ENCODE measurements at places on chromosomes 16 and 17. TPM values are rescaled to one million over a fixed set of nuclear protein-coding genes. Genes with fewer than 3 reads are reported as not detected.

- no peak for DNase-seq
Measured at GRCh38 chr17:35214631-35215273, 20.6 kb upstream of the SLC35G3 start.

DNA sequence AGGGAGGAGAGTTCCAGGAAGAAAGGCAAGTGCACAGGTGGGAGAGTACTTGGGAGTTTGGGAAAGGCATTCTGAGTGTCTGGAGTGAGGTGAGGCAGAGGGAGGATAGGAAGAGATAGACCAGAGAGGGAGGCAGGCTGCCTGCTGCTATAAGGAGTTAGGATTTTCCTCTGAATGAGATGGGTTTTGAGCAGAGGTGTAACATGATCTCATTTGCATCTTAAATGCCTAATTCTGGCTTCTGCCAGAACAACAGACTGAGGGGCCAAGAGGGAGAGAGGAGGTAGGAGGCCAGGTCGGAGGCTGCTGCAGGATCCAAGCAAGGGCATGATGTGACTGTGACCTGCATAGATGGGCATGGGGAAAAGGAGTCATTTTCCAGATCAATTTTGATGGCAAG, 31.5 kb upstream of the IRX6 start:
- DNase-seq = no peak

- no peak for DNase-seq
Measured at GRCh38 chr16:31376705-31377104, 16.4 kb upstream of the ITGAD start.

The SCIMP gene
- 1.00 TPM for total RNA-seq

DNA sequence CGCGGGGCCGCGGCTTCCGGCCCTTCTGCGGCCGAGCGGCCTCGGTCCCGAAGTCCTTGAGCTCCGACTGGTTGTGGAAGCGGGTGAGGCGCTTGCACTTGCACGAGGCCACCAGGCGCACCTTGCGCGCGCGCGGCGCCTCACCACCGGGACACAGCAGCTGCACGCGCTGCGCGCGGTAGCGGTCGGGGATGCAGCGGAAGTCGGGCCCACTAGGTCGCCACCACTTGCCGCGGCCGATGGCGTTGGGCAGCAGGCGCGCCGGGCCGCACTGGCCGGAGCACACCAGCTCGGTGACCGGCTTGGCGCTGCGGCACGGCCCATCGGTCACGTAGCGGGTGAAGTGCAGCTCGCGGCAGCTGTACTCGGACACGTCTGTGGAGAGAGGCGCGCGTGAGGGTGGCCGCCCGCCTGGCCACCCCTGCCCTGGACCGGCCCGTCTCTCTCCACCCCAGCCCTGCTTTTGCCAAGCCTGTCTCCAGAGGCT, 3.2 kb downstream of the SOST start:
- DNase-seq = no peak

DNA sequence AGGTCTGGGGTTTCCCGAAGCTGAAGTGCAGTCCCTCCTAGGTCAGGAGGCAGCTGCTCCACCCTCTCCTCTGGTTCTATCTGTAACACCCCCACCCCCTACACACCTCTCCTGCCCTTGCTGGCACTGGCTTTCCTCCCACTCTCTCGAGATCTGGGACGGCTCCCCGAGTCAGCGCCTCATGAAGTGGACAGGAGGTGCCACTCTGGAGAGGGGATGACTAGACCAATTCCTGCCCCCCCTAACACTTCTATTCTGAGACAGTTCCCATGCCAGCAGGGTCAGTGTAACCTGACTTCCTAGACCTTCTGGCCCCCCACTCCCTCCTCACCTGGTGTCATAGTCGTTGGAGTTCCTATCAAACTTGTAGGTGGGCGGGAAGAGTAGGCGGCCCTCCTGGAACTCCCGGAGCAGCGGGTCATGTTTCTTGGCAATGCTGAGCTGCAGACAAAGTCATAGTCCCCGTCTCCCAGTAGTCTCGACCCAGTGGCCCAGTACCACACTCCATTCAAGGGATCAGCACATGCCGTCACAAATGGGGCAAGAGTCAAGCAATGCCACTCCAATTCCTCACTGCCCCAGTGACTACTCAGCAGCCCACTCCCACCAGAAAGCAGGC, 9.7 kb downstream of the INPP5K start:
- peak; percentile 65 for DNase-seq

The HSD17B2 gene
- not detected for total RNA-seq

DNA sequence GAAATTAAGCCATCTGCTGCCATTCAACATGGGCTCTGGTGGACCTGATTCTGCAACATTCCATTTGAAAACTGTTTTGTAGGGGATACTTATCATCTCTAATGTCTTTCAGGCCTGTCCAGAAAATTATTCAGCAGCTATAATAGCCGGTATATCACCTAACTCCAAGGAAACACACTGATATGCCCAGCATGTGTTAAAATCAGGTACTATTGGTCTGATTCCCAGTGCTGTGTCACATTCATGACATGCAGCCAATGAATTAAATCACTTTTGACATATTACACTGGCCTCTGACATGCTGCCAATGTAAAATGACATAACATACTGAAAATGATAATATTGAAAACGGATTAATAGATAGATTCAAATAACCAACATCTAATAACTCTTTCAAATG, 60.5 kb upstream of the IRX5 start:
- DNase-seq = no peak

GRCh38 chr16:17339764-17340541, 130.8 kb downstream of the XYLT1 start:
- no peak for DNase-seq

GRCh38 chr16:89315791-89316581, 98.5 kb downstream of the ZNF778 start:
- DNase-seq = peak; percentile 66

The EPX gene
- total RNA-seq = not detected

The TRAPPC1 gene
- 110 TPM for total RNA-seq

The NOTUM gene
- total RNA-seq = 0.56 TPM

The P4HB gene
- total RNA-seq = 309 TPM

- no peak for DNase-seq
Measured at GRCh38 chr17:53924530-53925455, 102.1 kb downstream of the KIF2B start.

The PRSS21 gene
- not detected for total RNA-seq

DNA sequence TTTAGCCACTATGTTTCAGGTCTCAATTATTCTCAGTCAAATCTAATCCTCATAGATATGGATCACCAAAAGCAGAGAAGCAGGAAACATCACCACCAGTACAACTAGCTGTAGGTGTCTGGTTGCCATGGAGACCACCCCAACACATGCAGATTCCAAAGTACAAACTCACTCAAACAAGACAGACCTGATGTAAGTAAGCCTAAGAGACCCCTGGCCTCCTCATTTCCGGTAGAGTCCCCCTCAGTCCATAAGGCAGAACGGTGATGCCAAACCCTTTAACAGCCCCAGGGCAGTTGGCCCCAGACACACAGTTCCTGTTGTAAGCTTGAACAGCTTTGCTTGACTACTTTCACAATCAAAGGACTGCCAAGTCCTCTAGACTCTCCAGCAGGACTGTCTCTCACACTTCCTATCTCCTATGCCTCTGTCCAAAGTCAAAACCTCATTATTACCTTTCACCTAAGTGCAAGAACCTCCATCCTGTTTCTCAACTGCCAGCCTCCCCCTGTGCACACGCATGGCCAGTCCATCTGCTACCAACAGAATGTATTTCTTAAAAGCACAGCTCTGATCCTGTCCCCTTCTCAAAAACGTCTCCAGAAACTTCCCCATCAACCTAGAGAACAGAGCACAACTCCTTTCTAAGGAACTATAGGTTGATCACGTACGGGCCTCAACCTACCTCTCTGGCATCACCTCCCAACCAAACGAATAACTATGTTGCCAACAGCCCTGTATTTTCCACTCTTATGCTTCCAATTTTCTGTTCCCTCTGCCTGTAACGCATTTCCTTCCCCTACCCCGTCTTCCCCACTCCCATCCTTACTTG, 23.9 kb downstream of the SLC39A11 start:
- DNase-seq = no peak

DNA sequence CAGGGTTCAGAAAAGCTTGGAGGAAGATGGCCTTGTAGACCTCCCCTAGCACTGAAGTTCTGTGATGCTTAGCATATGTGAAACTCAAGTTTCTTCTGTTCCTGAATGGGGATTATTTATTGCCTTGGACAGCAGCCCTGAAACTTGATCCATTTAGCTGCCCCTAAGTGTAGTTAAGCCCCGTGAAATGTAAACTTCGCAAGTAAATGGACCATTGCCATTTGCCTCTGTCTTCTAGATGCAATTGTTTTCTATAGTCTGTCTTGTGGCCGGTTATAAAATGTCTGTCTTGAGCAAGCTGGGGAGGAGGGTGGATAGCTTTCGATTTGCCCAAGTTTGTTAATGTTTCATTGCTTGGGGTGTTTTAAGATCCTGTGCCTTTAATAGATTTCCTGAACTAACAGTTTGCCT, 261.8 kb downstream of the CDH13 start:
- no peak for DNase-seq

DNA sequence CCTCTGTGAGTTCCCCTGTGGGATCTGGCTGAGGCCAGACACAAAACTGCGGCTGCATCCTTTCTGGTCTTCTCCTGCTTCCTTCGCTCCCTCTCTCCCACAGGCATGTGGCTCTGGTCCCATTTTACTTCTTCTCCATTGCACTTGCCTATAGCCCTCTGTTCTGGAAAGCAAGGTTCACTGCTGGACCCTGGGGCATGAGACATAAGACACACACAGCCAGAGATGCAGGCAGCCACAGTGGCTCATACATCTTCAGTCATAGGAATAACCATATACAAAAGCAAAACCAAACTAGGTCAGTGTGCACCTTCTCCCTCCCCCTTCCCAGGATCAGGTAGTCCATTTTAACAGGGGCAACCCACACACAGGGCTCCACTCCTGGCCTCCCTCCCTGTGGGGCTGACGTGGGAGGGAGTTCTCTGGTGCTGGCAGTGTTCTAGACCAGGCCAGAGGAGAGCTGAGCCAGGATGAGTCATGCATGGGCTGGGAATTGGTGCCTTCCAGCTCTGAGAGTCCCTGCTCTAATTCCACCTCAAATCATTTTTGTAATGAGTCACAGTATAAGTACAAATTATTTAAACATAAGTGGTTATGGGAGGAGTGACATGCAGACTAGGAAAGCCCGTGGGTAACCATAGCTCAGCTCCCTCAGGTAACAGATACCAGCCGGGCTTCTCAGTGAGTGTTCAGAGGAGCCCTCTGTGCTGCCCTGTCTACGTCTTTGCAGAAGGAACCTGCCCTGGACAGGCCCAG, 58.0 kb downstream of the ASIC2 start:
- peak; percentile 66 for DNase-seq

The TAC4 gene
- not detected for total RNA-seq

Measured in Right ventricle myocardium superior (tissue), 1 donor.